GM12878 (cell line): ENCODE measurements at places on chromosomes 6 and 20.
A peak's percentile ranks its signal among the peaks of the same experiment; 100 is the strongest.

GRCh38 chr6:122098201-122098678 lies 301.2 kb upstream of the HSF2 start:
- no peaks in the 10 kb centered on the region for H3K36me3 ChIP-seq
- H3K4me1 ChIP-seq, result no peaks in the 10 kb centered on the region

- H3K27me3 ChIP-seq, result peaks cover 5% of the 10 kb centered on the region
- DNase-seq, result no peak
- H3K36me3 ChIP-seq, result no peaks in the 10 kb centered on the region
Observed at GRCh38 chr6:13013681-13014503, 297.3 kb downstream of the PHACTR1 start.

DNA sequence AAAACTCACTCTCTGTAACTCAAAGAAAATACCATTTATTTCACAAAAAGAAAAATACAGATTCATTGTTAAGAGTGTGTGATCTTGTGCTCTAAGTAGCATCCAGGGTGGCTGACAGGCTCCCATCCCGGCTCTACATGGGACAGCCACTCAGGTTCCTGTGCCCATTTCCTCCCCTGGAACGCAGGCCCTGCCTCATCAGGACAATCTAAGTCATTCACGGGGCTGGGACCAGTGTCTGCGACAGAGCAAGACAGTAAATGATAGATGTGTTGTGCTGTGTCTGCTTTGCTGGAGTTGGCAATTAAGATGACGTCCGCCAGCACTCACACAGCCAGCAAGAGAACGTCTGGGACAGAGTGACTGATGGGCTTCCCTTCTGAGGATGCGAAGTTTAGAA lies 6.9 kb upstream of the FAM209A start:
- DNase-seq, result no peak
- no peaks in the 10 kb centered on the region for H3K27me3 ChIP-seq
- no peak overlapping the region for H3K27ac ChIP-seq
- peaks cover 14% of the 10 kb centered on the region for H3K36me3 ChIP-seq
- H3K4me1 ChIP-seq, result no peaks in the 10 kb centered on the region

DNA sequence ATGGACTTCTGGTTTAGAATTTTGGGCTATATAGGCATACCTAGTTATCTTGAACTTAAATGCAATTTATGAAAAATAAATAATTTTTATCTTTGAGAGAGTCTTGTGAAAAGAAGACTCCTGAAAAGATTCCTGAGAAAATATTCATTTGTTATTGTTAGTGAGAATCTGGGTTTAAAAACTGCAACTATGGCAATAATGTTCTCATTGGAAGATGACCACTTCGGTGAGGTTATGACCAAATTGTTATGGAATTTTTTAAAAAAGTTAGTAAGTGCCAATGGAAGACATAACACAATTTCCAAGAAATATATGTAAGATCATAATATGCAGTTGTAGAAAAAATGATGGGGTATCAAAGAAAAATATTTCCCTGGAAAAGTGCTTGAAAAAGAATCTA lies 46.3 kb downstream of the GRIK2 start:
- no peak for DNase-seq
- no peak overlapping the region for H3K4me3 ChIP-seq
- no peaks in the 10 kb centered on the region for H3K27me3 ChIP-seq
- no peaks in the 10 kb centered on the region for H3K4me1 ChIP-seq
- no peaks in the 10 kb centered on the region for H3K36me3 ChIP-seq

DNA sequence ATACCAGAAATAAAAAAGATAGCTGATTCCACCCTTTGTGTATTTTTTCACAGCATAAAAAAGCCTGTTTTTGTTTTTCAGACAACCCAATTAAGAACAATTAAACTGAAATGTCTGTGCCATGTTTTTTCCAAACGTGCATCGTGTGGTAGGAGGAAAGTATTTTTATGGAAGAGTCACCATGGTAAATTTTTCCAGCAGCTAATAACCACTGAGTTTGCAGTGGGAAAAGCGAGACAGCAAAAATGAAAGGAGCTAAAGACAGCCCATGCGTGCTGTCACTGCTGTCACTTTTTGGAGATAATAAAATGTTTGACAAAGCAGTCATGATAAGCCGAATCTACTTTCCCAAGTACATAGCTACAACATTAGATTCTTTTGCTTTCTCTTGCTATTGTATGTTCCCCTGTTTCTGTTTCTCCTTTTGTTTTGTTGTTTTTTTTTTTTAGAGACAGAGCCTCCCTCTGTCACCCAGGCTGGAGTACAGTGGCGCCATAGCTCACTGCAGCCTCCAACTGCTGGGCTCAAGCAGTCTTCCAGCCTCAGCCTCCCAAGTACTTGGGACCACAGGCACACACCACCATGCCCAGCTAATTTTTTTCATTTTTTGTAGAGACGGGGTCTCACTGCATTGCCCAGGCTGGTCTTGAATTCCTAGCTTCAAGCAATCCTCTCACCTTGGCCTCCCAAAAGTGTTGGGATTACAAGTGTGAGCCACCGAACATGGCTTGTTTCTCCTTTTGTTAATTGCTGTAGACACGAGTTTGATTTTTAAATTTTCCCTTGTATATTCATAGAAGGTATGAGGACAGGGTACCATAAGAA lies 261.3 kb downstream of the TMEM242 start:
- no peaks in the 10 kb centered on the region for H3K27me3 ChIP-seq
- H3K4me3 ChIP-seq, result no peak overlapping the region
- DNase-seq, result no peak
- no peak overlapping the region for H3K27ac ChIP-seq
- H3K4me1 ChIP-seq, result no peaks in the 10 kb centered on the region; the same call in 1 of the 2 replicates

GRCh38 chr6:46129629-46130511 lies at the start of gene ENPP4:
ENPP4 (plus strand) TSS chr6:46129989; CDS start chr6:46139584, 9,595 bp downstream.
- peaks cover 12% of the 10 kb centered on the region for H3K4me1 ChIP-seq
- H3K27ac ChIP-seq, result peak within 1 kb of the TSS; percentile 68
- H3K27me3 ChIP-seq, result no peaks in the 10 kb centered on the region
- H3K4me3 ChIP-seq, result peak within 1 kb of the TSS; percentile 95
- H3K36me3 ChIP-seq, result no peaks in the 10 kb centered on the region

GRCh38 chr6:131828080-131828479 lies 20.3 kb downstream of the ENPP1 start:
- no peaks in the 10 kb centered on the region; the same call in 1 of the 2 replicates for H3K27me3 ChIP-seq
- H3K4me1 ChIP-seq, result no peaks in the 10 kb centered on the region
- H3K27ac ChIP-seq, result no peak overlapping the region
- no peak for DNase-seq
- no peak overlapping the region for H3K4me3 ChIP-seq

DNA sequence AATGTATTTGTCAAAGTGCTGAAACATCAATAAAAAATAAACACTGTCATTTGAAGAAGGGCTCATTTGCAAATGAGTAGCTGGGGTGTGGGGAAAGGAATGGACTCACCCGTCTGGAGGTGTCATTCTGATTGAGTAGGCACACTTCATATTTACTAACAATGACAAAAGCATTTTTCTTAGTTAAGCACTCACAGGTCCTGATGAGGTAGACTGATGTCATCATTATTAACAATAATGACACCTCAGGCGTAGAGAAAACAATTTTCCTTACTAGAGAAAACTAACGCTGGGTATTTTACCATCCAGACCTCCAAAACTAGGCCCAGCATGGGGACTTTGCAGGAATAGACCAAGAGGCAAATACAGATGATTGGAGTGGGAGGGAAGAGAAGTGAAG lies 76.0 kb downstream of the UNC5CL start:
- H3K27me3 ChIP-seq, result no peaks in the 10 kb centered on the region
- H3K4me3 ChIP-seq, result no peak overlapping the region
- no peak for DNase-seq

- no peak for DNase-seq
- no peaks in the 10 kb centered on the region for H3K27me3 ChIP-seq
- no peaks in the 10 kb centered on the region; the same call in 1 of the 2 replicates for H3K36me3 ChIP-seq
- no peak overlapping the region for H3K4me3 ChIP-seq
- no peak overlapping the region for H3K27ac ChIP-seq
- H3K4me1 ChIP-seq, result peaks cover 42% of the 10 kb centered on the region
Observed at GRCh38 chr6:149331871-149332270, 14.4 kb downstream of the TAB2 start.

DNA sequence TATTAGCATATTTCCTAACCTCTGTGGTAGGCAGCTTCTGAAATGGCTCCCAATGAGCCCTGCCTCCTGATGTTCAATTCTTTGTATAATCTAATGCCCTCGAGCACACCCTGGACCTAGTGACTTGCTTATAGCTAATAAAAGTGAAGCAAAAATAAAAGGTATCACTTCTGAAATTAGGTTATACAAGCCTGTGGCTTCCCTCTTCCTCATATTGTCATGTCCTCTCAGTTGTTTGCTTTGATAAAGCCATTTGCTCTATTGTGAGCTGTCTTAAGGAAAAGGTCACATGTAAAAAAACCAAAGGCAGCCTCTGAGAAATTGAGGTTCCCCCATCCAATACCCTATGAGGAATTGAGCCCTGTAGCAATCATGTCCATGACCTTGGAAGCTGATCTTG lies 442.1 kb upstream of the ADGRB3 start:
- no peaks in the 10 kb centered on the region for H3K4me1 ChIP-seq
- no peak overlapping the region for H3K4me3 ChIP-seq
- no peak overlapping the region for H3K27ac ChIP-seq
- no peak for DNase-seq

DNA sequence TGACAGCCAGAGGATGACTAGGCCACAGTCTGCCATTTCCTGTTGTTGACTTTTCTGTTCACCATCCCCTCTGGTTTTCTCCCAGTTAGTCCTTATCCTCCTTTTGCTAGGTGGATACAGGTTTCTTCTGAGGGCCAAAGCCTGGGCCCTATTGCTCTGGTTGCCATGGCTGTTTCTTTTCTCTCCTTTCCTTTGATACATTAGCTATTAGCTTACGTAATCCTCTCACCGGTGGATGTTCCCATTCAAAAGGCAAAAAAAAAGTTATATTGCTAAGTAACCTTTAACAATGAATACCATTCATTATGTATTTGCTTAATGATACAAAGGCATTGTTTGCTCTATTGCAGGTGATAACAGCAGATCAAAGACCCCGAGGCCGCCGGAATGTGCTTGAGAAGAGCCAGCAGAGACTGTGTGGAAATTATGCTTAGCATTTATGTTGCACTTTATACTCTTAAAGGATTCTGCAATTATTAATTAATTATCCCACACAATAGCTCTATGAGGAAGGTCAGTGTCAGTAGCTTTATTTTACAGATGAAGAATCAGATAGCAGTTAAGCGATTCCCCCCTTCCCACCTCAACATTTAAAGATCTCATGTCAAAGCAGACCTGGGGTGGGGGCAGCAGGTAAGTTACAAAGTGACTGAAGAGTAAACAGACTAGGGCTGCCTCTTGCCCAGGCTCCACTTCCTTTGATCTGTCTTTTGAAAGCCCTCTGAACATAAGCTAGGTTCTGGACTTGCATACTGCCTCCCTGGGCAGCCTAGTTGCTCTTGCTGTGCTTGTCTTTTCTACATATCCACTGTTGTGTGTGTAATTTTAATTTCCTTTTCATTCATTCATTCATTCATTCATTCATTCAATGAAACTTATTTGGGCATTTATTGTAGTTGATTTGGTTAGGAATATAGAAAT lies 14.5 kb upstream of the TFB1M start:
- no peak overlapping the region for H3K4me3 ChIP-seq
- peaks cover 8% of the 10 kb centered on the region for H3K4me1 ChIP-seq
- H3K27ac ChIP-seq, result no peak overlapping the region

GRCh38 chr20:23370873-23371272 lies 8.9 kb downstream of the GZF1 start:
- H3K27ac ChIP-seq, result no peak overlapping the region
- DNase-seq, result no peak
- peaks cover 10% of the 10 kb centered on the region for H3K4me1 ChIP-seq
- no peak overlapping the region for H3K4me3 ChIP-seq
- peaks cover 13% of the 10 kb centered on the region for H3K36me3 ChIP-seq

DNA sequence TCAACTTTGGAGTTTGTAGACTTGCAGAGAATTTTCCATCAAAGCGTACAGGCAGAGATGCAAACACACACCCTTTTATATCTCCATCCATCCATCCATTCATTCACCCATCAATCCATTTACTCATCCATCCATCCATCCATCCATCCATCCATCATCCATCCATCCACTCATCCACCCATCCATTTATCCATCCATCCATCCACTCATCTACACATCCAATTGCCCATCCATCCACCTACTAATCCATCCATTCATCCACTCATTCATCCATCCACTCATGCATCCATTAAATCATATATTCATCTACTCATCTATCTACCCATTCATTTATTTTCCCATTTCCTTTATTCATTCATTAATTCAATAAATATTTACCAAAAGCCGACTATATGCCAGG lies 52.1 kb downstream of the KCNB1 start:
- H3K27me3 ChIP-seq, result no peaks in the 10 kb centered on the region; the same call in 1 of the 2 replicates
- no peak overlapping the region for H3K27ac ChIP-seq
- no peaks in the 10 kb centered on the region for H3K4me1 ChIP-seq
- no peak for DNase-seq
- no peaks in the 10 kb centered on the region for H3K36me3 ChIP-seq

DNA sequence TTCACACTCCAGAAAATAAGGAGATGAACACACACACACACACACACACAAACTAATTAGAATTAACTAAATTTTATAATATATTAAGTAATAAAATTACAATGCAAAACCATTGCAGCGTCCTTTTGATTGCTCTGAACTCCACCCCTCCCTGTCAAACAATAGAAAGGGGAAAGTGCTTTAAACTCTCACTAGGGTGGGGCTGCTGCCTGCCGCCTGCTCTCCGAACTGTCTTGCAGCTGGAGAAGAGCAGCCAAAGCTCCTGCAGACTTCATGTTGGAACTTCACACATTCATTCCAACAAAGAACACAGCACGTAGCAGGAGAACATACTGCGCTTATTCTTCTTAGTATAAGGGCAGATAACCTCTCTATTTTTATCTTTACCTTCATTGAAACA lies 83.2 kb downstream of the GCLC start:
- no peaks in the 10 kb centered on the region for H3K27me3 ChIP-seq
- peak overlapping the region; percentile 38; the same call in 1 of the 2 replicates for H3K27ac ChIP-seq
- H3K4me1 ChIP-seq, result no peaks in the 10 kb centered on the region
- no peaks in the 10 kb centered on the region; the same call in 1 of the 2 replicates for H3K36me3 ChIP-seq

GRCh38 chr20:46765506-46766120 lies 56.2 kb downstream of the SLC2A10 start:
- H3K36me3 ChIP-seq, result no peaks in the 10 kb centered on the region
- no peaks in the 10 kb centered on the region for H3K27me3 ChIP-seq
- no peaks in the 10 kb centered on the region for H3K4me1 ChIP-seq
- H3K4me3 ChIP-seq, result no peak overlapping the region

DNA sequence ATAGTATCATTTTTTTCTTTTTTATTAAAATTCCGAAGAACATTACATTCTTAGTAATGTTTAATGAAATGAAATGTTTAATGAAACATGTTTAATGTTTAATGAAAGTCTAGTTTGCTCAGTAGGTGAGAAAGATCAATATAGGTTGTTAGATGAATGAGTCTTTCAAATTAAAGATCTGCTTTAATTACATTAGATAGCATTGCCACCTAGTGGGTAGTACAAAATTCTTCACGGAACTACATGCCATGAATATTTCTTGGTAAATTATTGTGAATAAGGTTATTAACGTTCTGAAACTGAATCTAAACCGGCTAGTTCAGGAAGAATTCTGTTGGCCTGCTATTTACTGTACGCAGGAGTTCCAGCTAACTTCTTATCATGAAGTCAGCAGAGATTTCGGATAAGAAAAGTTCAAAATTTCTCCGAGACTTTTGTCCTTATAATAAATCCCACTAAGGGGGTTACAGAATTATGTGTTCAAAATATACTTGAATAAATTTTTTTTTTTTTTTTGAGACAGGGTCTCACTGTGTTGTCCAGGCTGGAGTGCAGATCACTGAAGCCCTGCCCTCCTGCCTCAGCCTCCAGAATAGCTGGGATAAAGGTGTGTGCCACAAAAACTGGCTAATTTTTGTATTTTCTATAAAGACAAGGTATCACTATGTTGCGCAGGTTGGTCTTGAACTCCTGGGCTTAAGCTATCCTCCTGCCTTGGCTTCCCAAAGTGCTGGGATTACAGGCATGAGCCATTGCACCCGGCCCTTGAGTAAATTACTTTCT lies 7.9 kb upstream of the GMNN start:
- no peaks in the 10 kb centered on the region for H3K27me3 ChIP-seq
- DNase-seq, result no peak
- H3K36me3 ChIP-seq, result no peaks in the 10 kb centered on the region
- H3K4me1 ChIP-seq, result no peaks in the 10 kb centered on the region
- H3K4me3 ChIP-seq, result no peak overlapping the region
- no peak overlapping the region for H3K27ac ChIP-seq
